ENCODE measurements at places on chromosomes 6 and 20.

DNA sequence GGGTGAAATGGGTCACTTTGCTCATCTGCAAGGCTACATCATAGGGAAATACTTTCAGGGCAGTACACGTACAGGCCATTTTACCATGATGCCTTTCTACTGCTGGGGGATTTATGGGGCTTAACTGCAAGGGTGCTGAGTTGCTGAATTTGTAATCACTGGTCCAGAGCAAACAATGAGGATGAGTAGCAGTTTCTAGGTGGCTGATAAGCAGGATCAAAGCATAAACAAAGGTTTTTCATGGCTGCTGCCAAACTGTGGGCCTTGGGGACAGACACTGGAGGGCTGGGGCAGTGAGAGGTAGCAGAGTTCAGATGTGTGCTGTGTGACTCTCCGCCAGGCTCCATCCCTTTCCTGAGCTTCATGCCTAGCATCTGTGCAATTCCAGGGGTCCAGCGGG is 68.3 kb downstream of the CNBD2 start:
- no peak for DNase-seq

DNA sequence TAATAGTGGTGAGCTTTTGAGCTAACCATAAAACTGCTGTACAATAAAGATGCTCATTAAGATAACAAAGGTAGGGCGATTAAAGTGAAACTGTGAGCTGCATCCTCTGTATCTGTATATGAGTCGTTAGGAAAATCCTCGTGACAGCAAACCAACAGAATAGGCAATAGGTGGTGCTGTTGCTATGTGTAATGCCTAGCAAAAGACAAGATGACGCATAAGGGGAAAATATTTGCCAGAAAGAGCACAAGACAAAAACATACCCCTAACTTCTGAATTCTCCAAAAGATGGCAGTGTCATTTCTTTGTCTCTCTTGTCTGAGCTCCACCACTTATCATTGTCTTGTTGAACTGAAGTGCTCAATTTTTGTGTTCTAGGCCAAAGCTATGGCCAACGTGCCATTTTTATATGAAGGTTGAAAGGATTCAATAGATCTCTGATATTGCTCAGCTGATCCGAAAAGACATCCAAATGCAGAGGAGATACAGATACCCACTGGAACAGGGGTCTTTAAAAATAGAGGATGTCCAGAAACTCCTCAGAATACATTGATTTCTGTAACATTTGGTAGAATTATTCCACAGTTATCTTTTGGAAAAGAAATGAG is 56.3 kb upstream of the ANKEF1 start:
- DNase-seq = no peak

GRCh38 chr6:111683157-111683556 is 77.5 kb upstream of the TRAF3IP2 start:
- no peak for DNase-seq

DNA sequence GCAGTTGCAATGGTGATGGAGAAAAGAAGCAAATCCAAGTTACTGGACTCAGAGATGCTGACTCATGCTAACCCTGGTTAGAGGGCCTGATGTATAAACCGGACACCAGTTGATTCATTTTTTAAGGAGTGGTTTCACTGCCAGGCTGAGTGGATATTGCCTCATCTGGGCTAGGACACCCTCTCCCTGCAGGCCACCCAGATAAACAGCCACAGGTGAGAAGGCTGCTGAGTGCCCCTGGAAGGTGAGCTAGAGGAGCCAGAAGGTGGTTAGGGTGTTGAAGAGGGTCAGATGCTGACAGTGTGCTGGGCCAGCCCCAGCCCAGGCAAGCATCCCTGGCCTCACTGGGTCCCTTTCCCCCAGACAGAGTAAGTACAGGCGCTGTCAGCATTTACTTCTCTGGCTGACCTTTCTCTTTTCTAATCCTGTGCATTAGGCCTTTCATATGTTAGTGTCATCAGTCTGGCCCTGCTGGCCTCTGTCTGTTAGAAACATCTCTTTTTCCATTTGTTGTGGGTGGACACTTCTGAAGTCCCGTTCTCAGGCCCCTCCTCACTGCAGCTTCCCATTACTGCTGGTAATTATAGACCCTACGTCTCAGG is 13.5 kb downstream of the EPB41L1 start:
- no peak for DNase-seq

GRCh38 chr6:126041516-126041915 is 55.2 kb downstream of the TRMT11 start:
- no peak for DNase-seq

DNA sequence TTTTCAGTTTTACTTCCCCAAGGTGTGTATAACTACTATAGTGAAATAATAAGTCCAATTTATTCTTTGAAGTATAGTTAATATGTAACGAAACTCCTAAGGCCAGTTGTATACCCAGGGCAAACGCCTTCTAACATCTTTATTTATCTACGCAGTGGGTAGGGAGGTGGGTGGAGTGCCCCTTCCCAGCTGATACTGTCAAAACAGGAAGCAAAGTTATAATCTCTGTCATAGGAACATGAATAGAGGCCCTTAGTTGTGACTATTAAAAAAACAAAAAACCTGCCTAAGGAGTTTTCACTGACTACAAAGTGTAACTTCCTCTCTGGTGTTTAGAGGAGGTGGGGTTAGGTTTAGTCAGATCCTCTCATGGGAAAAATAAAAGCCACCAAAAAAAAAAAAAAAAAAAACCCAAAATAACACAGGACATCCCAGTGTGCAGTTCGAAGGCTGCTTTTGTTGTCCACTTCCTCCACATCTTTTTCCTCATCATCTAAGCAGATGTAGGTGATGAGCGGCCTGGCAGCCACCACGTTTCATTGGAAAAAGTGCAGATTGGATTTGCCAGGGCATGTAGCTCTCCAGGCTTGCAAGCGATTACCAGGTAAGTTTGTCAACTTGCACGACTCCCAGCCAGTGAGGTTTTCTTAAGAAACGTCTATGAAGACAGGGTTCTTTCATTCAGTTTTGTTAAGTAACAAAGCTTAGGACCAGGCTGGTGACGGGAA is 58.7 kb downstream of the UTRN start:
- no peak for DNase-seq

DNA sequence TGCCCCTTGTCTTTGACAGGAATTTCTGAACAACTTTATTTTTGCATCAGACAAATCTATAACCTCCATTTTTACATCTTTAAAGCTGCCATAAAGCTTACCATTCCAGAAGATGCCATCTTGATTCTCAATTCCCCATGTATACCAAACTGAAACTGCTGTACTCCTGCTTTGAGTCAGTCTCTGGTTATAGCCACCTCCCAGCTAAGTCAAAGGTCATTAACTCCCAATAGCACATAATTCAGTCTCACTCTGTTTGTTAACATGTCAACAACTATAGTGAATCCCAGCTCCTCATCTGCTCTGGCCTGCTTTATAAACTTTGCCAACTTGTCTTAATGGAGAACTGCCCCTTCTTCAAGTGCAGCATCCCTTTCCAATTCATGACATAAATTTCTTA is 343.6 kb downstream of the FRK start:
- no peak for DNase-seq

GRCh38 chr6:20755631-20756030 is 221.4 kb downstream of the CDKAL1 start:
- no peak for DNase-seq

DNA sequence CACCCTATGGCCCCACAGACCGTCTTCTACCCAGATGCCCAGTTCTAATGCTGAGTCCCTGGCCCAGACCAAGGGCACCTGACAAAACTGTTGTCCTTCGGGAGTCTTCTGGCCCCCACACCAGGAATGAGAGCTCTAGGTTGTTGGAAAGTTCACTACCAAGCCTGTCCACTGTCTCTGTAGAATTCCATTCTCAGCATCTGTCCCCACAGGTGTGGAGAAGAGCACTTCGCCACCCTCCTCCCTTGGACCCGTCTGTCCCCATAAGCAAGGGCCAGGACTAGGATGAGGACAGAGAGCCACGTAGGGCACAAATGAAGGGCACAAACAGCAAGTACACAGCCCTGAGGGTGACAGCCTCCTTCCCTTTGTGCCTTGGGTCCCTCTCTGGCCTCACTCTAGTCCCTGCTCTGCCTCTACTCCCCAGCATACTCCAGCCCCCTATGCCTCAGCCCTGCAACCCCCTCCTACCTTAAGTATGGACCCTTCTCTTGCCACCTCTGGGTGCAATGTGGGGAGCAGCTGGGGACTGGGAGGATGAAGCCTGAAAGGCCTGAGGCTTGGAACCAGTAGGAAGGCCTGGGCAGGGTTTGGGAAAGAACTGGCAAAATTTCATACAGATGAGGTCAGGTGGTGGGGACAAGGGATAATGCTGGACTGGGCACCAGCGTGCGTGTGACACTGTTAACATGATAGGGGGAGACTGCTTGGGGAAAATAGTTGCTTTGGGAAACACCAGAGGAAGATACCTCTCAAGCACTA is 4.3 kb downstream of the LZTS3 start:
- DNase-seq = no peak

GRCh38 chr6:48474830-48475229 is 363.8 kb upstream of the PTCHD4 start:
- DNase-seq = no peak

GRCh38 chr6:137277971-137278637 is 58.9 kb upstream of the IFNGR1 start:
- DNase-seq = no peak

DNA sequence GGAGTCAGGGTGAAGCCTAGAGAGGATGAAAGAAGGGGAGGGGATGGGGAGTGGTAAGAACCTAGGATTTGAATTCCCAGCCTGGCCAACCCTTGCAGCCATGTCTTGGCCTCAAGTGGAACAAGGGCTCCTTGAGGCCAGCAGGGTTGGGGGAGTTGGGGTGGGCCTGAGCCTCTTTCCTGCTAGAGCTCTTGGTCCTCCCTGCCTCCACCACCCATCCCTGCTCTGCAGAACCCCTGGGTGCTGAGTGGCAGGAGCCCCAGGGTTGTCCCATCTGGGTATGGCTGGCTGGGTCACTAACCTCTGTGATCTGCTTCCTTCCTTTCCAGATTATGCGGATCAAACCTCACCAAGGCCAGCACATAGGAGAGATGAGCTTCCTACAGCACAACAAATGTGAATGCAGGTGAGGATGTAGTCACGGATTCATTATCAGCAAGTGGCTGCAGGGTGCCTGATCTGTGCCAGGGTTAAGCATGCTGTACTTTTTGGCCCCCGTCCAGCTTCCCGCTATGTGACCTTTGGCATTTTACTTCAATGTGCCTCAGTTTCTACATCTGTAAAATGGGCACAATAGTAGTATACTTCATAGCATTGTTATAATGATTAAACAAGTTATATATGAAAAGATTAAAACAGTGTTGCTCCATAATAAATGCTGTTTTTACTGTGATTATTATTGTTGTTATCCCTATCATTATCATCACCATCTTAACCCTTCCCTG is 8.3 kb downstream of the VEGFA start:
- no peak for DNase-seq

DNA sequence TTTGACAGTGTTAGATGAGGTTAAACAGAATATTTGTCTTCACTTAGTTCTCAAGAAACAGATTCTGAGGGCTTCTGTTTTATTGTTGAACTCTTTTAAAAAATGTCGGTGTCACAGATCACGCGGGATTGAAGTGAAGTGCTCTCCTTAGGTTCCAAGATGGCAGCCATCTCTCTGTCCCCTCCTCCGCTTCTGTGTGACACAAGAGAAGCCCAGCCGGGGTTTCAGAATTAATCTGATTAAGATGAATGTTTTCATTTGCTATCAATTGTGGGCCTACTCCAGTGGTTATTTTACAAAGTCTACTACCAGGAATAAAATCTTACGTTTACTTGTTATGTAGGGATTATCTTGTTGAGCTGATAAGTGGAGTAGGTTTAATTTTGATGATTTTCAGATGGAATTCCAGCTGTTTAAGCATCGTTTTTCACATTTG is 10.9 kb downstream of the HIVEP1 start:
- DNase-seq = no peak

- no peak for DNase-seq
These were observed 4.4 kb downstream of the GZF1 start for GRCh38 chr20:23366384-23366783.

DNA sequence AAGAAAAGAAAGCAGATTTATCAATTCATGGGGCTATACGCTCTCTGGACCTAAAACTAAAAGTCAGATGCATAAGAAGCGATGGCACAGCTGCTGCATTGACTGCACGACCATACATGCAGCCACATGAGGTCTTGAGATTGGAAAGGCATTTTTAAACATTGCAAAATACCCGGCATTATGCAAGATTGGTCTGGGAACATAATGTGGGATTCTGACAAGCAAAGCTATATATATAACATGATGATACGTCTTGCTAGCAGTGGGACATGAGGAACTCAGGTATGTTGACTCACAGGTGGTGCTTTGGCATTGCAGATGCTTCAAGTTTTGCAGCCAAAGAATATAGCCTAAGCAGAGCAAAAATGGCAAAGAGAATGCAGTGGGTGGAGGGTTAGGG is 55.1 kb downstream of the SAMD3 start:
- no peak for DNase-seq

GRCh38 chr20:704726-705125 is 29.1 kb upstream of the SCRT2 start:
- no peak for DNase-seq

- DNase-seq = no peak
These were observed 362.5 kb downstream of the FARS2 start for GRCh38 chr6:5623769-5624168.

- DNase-seq = no peak
These were observed 3.3 kb downstream of the FAM162B start for GRCh38 chr6:116762235-116762634.

DNA sequence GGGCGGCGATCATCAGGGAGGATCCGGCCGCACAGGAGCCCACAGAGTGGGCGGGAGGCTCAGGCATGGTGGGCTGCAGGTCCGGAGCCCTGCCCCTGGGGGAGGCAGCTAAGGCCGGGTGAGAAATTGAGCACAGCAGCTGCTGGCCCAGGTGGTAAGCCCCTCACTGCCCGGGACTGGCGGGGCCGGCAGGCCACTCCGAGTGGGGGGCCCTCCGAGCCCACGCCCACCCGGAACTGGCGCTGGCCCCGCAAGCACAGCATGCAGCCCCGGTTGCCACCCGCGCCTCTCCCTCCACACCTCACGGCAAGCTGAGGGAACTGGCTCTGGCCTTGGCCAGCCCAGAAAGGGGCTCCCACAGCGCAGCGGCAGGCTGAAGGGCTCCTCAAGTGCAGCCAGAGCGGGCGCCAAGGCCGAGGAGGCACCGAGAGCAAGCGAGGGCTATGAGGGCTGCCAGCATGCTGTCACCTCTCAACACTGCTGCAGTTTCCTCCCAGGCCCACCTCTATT is 48.1 kb upstream of the UST start:
- no peak for DNase-seq

- no peak for DNase-seq
These were observed 217.2 kb upstream of the FOXA2 start for GRCh38 chr20:22801528-22801927.

DNA sequence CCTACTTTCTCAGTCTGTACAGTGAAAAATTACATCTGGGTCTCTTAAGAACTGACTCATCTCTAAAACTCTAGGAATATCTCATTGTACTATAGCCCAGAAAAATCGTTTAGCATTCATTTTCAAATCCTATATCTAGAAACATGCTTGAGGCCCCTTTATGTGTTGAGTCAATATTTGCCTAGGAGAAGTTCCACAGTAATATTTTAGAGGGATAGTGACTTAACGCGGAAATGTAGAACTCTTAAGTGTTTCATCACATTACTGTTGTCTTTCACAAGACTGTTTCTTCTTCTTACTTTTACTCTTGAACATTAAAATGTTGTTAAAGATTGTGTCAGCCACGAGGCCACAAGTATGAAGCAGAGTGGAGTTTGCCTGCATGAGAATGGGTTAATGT is 23.0 kb upstream of the MYLIP start:
- no peak for DNase-seq
